ENCODE measurements at places on chromosomes 4 and X. TPM values are rescaled to one million over a fixed set of nuclear protein-coding genes. Genes with fewer than 3 reads are reported as not detected.
A peak's percentile ranks its signal among the peaks of the same experiment; 100 is the strongest.

DNA sequence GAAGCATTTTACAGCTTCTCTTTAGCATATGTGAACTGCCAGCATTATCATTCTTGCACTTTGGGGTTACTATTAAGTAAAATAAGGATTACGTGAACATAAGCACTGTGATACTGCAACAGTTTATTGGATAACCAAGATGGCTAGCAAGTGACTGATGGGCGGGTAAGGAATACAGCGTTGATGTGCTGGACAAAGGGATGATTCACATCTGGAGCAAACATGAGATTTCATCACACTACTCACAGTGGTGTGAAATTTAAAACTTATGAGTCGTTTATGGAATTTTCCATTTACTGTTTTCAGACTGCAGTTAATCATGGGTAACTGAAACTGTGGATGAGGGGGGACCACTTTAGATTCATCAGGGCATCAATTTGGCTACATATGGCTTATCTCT, 16.0 kb downstream of the NBDY start:
- DNase-seq: no peak

DNA sequence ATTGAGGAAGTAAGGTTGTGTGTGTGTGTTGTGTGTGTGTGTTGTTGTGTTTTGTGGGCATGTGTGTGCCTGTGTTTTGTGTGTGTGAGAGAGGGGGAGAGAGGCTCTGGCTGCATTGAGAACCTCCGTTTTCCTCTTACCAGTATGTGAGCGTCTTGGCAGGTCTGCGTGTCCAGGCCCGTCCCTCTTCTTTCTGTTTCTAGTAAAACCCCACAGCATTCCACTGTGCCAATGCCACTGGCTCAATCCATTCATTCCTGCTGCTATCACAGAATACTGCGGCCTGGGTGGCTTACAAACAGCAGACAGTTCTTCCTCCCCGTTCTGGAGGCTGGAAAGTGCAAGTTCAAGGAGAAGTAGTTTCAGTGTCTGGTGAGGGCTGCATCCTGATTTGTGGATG, 15.5 kb upstream of the HTRA3 start:
- no peak for DNase-seq

- DNase-seq: no peak
Observed at GRCh38 chr4:128880662-128881061, 71.2 kb downstream of the JADE1 start.

DNA sequence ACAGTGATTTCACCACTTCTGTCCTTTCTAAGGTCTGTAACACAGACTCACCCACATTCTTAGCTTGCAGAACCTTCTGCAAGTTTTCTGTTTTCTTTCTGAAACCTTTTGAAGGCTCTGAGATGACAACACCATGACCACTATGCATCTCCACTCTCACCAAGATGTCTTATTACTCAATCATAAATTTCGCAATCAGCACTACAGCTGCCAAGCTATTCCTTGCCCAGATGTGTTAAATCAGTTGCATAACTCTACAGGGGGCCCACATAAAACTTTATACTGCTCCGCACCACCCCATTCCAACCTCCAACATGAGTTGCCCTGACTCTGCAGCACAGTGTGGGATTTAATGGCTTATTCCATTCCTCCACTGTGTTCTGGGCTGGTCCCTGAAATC, 229.9 kb downstream of the COL25A1 start:
- DNase-seq: no peak

ERCC6L gene
- not detected for total RNA-seq

- no peak for DNase-seq
Observed at GRCh38 chr4:33133723-33134122, 2413.6 kb downstream of the PCDH7 start.

AREG gene
- 202 TPM for total RNA-seq

DNA sequence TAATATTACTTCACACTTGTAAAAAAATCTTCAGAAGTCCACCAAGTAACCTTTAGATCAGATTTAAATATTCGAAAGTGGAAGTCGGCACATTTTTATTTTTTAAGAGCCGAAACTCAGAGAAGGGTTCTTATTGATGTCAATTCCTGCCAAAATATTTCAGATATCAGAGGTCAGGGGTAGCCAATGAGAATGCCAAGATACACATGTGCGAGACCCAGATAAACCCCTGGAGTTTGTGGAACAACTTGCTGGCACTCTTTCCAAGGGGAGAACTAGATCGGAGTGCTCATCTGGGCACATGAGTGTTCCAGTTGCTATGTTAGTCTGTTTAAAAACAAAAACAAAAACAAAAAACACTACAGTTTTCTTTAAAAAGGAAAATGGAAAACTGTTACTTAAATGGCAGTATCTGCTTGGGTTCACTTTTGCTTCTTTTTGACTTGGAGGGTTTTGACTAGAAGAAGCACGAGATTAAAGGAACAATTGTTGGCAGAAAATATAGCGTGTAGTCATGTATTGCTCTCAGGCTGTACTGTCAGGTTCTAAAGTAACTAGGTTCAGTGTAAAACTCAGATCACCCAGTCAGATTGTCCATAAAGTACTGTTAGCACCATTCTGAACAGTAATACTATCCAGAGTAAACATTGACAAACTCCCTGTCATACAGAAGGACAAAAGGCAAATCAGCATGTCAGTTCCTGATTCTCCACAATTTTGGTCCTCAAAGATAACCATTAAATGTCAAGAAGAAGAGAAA, 188.0 kb upstream of the PACRGL start:
- no peak for DNase-seq

MAP7D3 gene
- total RNA-seq: 29.8 TPM

DNA sequence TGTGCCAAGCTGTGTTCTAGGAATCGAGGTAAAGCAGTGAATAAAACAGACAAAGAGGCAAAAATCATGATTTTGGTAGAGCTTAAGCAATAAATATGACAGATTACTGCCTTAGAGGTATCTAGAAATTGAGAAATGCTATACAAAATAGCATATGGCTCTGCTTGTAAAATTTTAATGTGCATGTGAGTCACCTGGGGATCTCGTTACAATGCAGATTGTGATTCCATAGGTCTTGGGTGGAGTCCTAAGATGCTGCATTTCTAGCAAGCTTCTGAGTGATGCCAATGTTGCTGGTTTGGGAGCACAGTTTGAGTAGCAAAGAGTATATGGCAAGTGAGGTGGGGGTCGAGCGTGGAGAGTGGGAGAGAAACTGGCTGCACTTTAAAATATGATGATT, 697.3 kb upstream of the MAGEB2 start:
- DNase-seq: no peak

GRCh38 chr4:164779080-164779479, 25.1 kb downstream of the SMIM31 start:
- no peak for DNase-seq

PLK4 gene
- total RNA-seq: 0.38 TPM

DNA sequence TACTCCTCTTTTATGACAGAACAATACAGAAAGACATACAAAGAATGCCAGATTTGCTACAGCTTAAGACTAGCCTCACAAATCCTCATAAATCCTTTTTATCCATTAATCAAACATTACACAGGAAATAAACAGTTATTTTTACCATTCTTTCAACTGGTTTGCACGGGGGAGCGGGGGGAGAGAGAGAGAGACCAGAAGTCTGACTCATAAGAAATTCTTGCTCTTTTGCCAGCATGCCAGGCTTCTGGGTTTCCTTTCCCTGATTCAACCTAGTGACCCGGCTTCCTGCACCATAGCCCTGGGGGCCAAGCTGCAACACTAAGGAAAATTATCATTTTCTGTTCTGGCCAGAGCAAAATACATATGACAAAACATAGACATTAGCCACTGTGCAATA, 6.8 kb upstream of the RRAGB start:
- no peak for DNase-seq

ARHGEF38 gene
- not detected for total RNA-seq

- no peak for DNase-seq
Observed at GRCh38 chr4:134278675-134279074, 77.1 kb upstream of the PABPC4L start.

- DNase-seq: peak; percentile 57
Observed at GRCh38 chr4:78310007-78310739, 241.4 kb upstream of the ANXA3 start.

- DNase-seq: no peak
Observed at GRCh38 chr4:20395160-20395773, 143.6 kb downstream of the SLIT2 start.

DNA sequence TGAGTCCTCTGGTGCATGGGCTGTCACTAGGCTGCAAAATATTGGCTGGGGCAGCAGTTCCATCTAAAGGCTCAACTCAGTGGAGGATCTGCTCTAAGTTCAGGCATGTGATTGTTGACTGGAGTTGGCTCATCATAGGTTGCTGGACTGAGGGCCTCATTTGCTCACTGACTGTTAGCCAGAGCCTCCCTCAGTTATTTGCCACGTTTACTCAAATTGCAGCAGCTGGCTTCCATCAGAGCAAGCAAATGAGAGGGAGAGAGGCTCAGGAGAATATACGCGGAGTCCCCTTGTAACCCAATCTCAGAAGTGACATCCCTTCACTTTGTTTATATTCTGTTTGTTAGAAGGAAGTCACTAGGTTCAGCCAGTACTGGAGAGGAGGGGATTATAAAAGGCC, 54.1 kb downstream of the BMP3 start:
- DNase-seq: no peak

DNA sequence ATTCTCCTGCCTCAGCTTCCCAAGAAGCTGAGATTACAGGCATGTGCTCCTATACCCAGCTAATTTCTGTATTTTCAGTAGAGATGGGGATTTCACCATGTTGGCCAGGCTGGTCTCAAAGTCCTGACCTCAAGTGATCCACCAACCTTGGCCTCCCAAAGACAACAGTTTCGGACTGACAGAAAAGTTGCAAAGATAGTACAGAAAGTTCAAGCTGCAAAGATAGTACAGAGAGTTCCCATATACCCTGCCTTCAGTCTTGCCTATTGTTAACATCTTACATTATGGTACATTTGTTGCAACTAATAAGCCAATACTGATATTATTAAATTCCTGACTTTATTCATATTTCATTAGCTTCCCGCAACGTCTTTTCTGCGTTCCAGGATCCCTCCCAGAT, 65.8 kb downstream of the SUPT20HL2 start:
- DNase-seq: no peak

DNA sequence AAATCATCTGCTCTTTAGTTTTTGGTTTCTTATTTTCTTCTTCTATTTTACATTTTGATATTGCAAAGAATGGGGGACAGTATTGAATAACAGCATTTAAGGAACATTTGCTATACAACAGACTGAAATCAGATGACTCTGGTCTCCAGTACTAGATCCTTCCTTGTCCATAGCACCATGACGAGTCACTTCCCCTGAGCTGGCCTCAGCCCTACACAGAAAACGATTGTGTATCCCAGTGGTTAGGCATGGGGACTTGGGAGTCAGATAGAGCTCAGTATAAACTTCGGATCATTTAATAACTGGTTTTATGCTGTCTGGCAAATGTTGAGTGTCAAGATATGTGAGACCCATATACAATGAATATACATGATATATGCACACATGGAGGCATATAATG, 44.7 kb upstream of the BEX4 start:
- DNase-seq: no peak

GRCh38 chr4:152885185-152885584, 50.9 kb upstream of the FHDC1 start:
- no peak for DNase-seq

DNA sequence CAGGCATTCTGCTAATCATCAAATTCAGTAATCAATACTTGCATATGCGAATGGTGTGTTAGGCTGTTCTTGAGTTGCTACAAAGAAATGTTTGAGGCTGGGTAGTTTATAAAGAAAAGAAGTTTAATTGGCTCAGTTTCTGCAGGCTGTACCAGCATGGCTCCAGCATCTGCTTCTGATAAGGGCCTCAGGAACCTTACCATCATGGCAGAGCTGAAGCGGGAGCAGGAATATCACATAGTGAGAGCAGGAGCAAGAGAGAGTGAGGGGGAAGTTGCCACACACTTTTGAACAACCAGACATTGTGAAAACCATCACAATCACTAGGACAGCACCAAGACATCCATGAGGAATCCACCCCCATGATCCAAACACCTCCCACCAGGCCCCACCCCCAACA, 344.7 kb upstream of the FAM241A start:
- DNase-seq: no peak

MAGEA4 gene
- total RNA-seq: not detected

NLGN4X gene
- total RNA-seq: 14.8 TPM

IBSP gene
- total RNA-seq: not detected

DNA sequence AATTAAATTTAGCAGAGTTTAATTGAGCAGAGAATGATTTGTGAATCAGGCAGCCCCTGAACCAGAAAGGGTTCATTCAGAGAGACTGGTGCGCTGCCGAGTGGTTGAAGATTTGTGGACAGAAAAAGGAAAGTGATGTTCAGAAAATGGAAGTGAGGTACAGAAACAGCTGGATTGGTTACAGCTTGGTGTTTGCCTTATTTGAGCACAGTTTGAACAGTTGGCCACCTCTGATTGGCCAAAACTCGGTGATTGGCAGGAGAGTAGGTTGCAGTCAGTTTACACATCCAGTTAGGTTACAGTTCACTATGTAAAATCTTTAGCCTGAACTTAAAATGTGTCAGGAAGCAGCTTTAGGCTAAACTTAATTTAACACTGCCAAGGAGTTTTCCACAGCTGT, 14.9 kb downstream of the MID1IP1 start:
- DNase-seq: no peak

GRCh38 chr4:144174401-144175067, 34.0 kb upstream of the GYPA start:
- no peak for DNase-seq

DNA sequence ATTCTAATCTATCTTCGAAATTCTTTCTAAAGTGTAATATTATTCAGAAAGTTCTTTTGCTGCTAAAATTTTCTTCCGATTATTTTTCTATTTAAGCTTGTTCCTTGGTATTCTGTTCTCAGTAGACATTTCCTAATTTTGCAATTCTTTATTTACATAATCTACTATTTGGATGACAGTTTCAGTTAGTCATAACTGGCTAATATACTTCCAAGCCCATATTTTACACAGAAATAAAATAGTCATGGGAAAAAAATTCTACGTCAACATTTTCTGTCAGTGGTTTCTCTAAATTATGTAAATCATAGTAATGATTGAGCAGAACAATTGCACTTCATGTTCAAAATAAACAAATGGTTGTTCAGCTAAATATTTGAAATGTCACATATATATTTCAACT, 178.0 kb upstream of the ANKRD50 start:
- no peak for DNase-seq
